Esophagus (tissue), 2 donors: ENCODE measurements at places on chromosomes 2 and 18. TPM values are rescaled to one million over a fixed set of nuclear protein-coding genes. Genes with fewer than 3 reads are reported as not detected.

Gene FBLN7
- 0.14 TPM for polyA plus RNA-seq

Gene ANKRD39
- 11.9 TPM for polyA plus RNA-seq

Gene SLC9A4
- polyA plus RNA-seq, result 1.8 TPM

Gene RNU2-63P
- not detected for polyA plus RNA-seq

Gene TMEFF2
- polyA plus RNA-seq, result 0.08 TPM

Gene UGT1A1
- 0.75 TPM for polyA plus RNA-seq

Gene AKAIN1
- not detected for polyA plus RNA-seq

Gene HMSD
- 0.26 TPM for polyA plus RNA-seq

Gene REL
- polyA plus RNA-seq, result 2.2 TPM

Gene ABCG5
- not detected for polyA plus RNA-seq

Gene DCDC2C
- 0.04 TPM for polyA plus RNA-seq

Gene DNAH7
- polyA plus RNA-seq, result 0.09 TPM

Gene MAPK4
- 0.65 TPM for polyA plus RNA-seq

Gene AGPS
- polyA plus RNA-seq, result 6.4 TPM

Gene SALL3
- not detected for polyA plus RNA-seq

Gene PAX3
- not detected for polyA plus RNA-seq

Gene LRATD1
- 25.8 TPM for polyA plus RNA-seq

Gene SKA1
- polyA plus RNA-seq, result 2.4 TPM

Gene MYOM1
- polyA plus RNA-seq, result 1.7 TPM

Gene RUFY4
- polyA plus RNA-seq, result 0.52 TPM

Gene RGPD4
- not detected for polyA plus RNA-seq

Gene FRZB
- 1.3 TPM for polyA plus RNA-seq

Gene SP140L
- 10.6 TPM for polyA plus RNA-seq

Gene LAMA1
- 0.16 TPM for polyA plus RNA-seq

Gene MARCO
- 0.18 TPM for polyA plus RNA-seq

Gene IL36RN
- polyA plus RNA-seq, result 38.4 TPM

Gene ONECUT2
- under 0.01 TPM for polyA plus RNA-seq

Gene RNF25
- polyA plus RNA-seq, result 20.5 TPM

Gene GYPC
- polyA plus RNA-seq, result 23.7 TPM

Gene LOXL3
- polyA plus RNA-seq, result 0.79 TPM

Gene CHN1
- 1.1 TPM for polyA plus RNA-seq

Gene TMEM178A
- polyA plus RNA-seq, result 0.53 TPM

Gene IL37
- polyA plus RNA-seq, result 0.06 TPM

Gene DSG4
- not detected for polyA plus RNA-seq

Gene ALPP
- polyA plus RNA-seq, result not detected

Gene CREG2
- polyA plus RNA-seq, result not detected

Gene RGPD3
- 0.12 TPM for polyA plus RNA-seq

Gene DSEL
- polyA plus RNA-seq, result 0.38 TPM

Gene REG1B
- polyA plus RNA-seq, result 1.8 TPM

Gene TRIM43
- not detected for polyA plus RNA-seq

Gene ABHD1
- polyA plus RNA-seq, result 0.31 TPM

Gene ALK
- polyA plus RNA-seq, result 0.04 TPM

Gene IL1R1
- 11.7 TPM for polyA plus RNA-seq

Gene REG1A
- 1.00 TPM for polyA plus RNA-seq

Gene ITPRIPL1
- 0.84 TPM for polyA plus RNA-seq

Gene WNT6
- 0.76 TPM for polyA plus RNA-seq

Gene MATN3
- 0.14 TPM for polyA plus RNA-seq

Gene GDF7
- polyA plus RNA-seq, result 0.56 TPM

Gene FSHR
- polyA plus RNA-seq, result 0.01 TPM

Gene GKN2
- polyA plus RNA-seq, result not detected

Gene CNGA3
- polyA plus RNA-seq, result 0.02 TPM

Gene EGR4
- polyA plus RNA-seq, result not detected

Gene SCTR
- 0.13 TPM for polyA plus RNA-seq
